Ammon's horn (tissue), 1 donor: ENCODE measurements at places on chromosomes 7 and 10.

- no peak for DNase-seq
These were observed 33.2 kb downstream of the GNAT3 start for GRCh38 chr7:80478683-80479082.

GRCh38 chr7:132450696-132451095 is 125.6 kb downstream of the PLXNA4 start:
- DNase-seq = no peak

DNA sequence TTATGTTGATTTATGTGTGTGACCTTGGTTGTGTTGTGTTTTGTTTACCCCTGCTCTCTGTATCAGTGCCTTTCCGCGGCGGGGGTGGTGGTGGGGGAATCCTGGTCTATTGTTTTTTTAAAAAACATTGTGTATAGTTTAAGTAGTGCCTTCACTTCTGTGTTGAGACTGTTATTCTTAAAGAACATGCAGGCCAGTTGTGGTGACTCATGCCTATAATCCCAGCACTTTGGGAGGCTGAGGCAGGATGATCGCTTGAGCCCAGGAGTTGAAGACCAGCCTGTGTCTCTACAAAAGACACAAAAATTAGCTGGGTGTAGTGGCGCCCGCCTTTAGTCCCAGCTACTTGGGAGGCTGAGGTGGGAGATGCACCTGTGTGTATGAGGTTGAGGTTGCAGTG is 429.0 kb upstream of the LRGUK start:
- DNase-seq = no peak

GRCh38 chr10:113736576-113736975 is 14.9 kb upstream of the PLEKHS1 start:
- DNase-seq = no peak

- no peak for DNase-seq
These were observed 78.0 kb upstream of the ADRB1 start for GRCh38 chr10:113965683-113966082.
